ENCODE measurements at places on chromosomes 1 and 21.
A peak's percentile ranks its signal among the peaks of the same experiment; 100 is the strongest.

GRCh38 chr21:36817732-36818450 lies 119.0 kb downstream of the SIM2 start:
- no peak for DNase-seq

DNA sequence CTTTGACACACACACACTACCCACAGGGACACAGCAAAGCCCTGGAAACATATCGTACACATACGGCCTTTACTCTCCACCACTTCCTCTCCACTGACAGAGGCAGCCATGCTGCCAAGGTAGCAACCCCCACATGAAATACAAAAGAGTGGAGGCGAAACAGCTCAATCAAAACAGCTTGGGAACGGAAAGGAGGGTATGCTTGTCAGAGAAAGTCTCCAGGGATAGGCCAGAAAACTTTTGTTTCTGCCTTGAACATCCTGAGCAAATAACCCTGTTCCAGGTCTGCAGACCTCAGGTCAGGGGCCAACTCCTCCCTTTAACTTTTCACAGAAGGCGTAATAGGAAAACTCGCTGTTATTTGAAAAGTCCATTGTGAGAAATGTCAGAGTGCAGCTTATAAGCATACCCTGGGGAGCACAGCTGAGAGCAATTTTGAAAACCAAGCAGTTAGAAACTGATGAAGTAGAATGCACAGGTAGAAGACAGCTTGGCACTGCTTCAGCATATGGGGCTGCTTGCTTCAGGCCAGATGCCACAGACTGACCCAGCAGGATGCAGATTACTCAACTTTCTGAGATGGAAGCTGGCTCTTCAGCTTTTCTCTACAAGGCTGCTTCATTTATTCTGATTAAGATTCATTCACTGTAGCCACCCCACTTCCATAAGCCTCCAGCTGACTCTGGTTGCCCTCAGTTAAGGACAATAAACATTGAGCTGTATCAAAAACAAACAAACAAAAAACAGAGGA lies 18.0 kb downstream of the KIAA0319L start:
- DNase-seq = no peak

GRCh38 chr1:89949991-89950624 lies 44.8 kb upstream of the ZNF326 start:
- no peak for DNase-seq

GRCh38 chr1:37620707-37621106 lies 14.0 kb downstream of the RSPO1 start:
- no peak for DNase-seq

GRCh38 chr1:231354330-231355020 lies 16.4 kb downstream of the SPRTN start:
- no peak for DNase-seq

- no peak for DNase-seq
Observed at GRCh38 chr1:73100216-73100615, 817.9 kb upstream of the NEGR1 start.

GRCh38 chr1:5585256-5585655 lies 407.0 kb downstream of the NPHP4 start:
- DNase-seq = no peak

DNA sequence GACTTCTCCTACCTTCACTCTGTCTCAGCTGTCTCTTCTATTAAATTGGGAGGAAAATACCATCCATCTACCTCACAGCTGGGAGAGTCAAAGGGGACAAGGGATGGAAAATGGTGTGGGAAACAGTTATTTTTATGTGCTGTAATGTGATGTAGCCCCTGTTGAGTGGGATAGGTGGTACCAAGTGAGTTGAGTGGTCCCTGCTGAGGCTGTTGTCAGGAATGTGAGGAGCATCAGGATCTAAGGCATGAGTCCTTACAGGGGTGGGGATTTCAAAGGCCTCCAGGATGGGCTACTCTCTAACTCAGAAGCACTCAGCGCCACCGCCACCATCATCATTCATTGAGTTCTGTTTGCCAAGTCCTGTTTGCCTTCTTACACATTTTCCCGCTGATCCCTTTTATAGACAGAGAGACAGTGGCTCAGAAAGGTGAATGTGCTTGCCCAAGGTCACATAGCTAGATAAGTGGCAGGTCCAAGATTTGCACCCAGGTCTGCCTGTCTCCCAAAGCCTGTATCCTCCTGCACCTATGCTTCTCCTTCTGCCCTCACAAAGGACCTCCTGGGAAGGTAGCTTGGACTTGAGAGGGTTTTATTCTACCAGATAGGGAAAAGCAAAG lies 4.6 kb upstream of the ID3 start:
- no peak for DNase-seq

DNA sequence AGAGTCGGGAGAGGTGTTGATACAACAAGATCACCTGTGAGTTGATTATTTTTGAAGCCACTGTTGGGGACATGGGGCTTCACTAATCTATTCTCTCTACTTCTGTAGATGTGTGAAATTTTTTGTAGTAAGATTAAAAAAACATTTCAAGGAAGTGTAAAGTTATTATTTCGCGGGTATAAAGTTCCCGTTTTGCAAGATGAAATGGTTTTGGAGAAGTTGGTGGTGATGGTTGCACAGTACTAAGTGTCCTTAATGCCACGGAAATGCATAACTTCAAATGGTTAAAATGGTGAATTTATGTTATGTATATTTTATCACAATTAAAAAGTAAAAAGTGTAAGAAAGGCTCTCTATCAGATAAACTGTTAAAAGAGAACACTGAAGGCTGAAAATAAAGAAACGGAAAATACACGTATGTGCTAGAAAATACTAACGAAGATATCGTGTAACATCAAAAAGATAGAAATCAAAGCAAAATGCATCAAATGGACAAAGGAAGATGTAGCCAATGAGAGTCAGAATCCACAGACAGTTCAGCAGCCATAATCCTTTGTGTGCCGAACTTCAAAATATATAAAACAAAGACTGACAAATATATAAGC lies 2.9 kb upstream of the ITGB2 start:
- no peak for DNase-seq

DNA sequence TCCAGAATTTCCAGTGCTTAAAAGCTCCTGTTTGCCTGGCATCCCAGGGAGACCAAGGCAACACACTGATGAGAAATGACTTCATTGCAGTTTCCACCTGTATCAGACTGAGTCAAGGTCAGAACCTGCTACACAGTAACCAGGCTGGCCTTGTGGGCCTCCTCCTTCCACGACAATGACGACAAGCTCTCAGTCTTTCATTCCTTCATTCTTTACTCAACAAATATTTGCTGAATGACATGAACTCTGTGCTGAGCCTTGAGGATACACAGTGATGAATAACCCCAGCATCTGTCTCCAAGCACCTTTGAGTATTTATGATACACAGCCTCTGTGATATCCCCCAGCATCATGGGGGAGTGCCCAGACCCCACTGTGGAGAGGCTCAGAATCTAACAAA lies 8.9 kb upstream of the LCE5A start:
- DNase-seq = no peak

DNA sequence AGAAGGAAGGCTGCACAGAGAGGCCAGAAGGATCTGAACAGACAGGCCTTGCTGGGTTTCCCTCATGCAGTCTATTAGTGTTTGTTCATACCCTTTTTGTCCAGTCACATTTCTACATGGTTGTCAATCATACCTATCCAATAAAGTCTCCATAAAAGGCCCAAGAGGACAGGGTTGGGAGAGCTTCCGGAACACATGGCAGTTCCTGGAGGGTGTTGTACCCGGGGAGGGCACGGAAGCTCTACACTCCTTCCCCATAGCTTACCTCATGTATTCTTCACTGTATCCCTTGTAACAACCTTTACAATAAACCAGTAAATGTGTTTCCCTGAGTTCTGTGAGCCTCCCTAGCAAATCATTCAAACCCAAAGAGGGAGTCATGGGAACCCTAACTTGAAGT lies 28.0 kb downstream of the MCOLN2 start:
- DNase-seq = no peak

DNA sequence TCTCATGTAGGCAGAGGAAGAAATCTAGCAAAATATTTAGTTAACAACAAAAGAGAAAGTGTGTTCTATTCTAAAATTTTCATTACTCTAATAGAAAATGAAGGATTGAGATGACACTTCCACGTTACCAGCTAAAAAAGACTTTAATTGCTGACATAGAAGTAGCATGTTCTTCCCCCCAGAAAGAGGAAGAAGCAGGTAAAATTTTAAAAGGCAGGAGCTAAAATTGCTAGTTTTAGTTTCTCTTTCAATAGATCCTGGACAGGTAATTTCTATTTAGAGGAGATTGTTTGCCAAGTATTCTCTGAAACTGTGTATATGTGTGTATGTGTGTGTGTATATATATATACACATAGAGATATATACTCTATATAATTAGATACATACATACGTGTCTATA lies 248.1 kb upstream of the FMN2 start:
- no peak for DNase-seq

- peak; percentile 16 for DNase-seq
Observed at GRCh38 chr1:184664042-184664660, 90.5 kb downstream of the EDEM3 start.

- DNase-seq = no peak
Observed at GRCh38 chr1:118481126-118481525, 296.1 kb upstream of the SPAG17 start.

- no peak for DNase-seq
Observed at GRCh38 chr1:66351478-66351877, 182.5 kb upstream of the SGIP1 start.

GRCh38 chr1:44613941-44614340 lies 60.3 kb downstream of the TMEM53 start:
- DNase-seq = no peak

- no peak for DNase-seq
Observed at GRCh38 chr1:32893198-32894018, 7.1 kb downstream of the HPCA start.

All from activated gamma-delta T cell (primary cell).